ENCODE measurements at places on chromosomes 12 and 14. TPM values are rescaled to one million over a fixed set of nuclear protein-coding genes. Genes with fewer than 3 reads are reported as not detected.

The FGD4 gene
- total RNA-seq: 1.7 TPM

The ITPK1 gene
- 70.8 TPM for total RNA-seq

The RPS29 gene
- 1,969 TPM for total RNA-seq

The TAS2R20 gene
- total RNA-seq: 2.5 TPM

The FAIM2 gene
- total RNA-seq: 0.05 TPM

The CMKLR1 gene
- not detected for total RNA-seq

The SPTB gene
- total RNA-seq: 0.05 TPM

The GPR84 gene
- total RNA-seq: 1.8 TPM

The RPS6KA5 gene
- total RNA-seq: 21.4 TPM

The FAM186B gene
- 0.37 TPM for total RNA-seq

The GRIN2B gene
- total RNA-seq: not detected

The TUNAR gene
- total RNA-seq: not detected

The PNP gene
- total RNA-seq: 137 TPM

The GAS2L3 gene
- 3.4 TPM for total RNA-seq

The NPAS3 gene
- total RNA-seq: not detected

The AKAP6 gene
- total RNA-seq: 1.0 TPM

The SLC16A7 gene
- total RNA-seq: 29.1 TPM

The KLHL33 gene
- not detected for total RNA-seq

The GLIPR1L2 gene
- not detected for total RNA-seq

The TOMM20L gene
- total RNA-seq: not detected

The CISTR gene
- not detected for total RNA-seq

The OVCH1 gene
- total RNA-seq: not detected

The LALBA gene
- not detected for total RNA-seq

The C12orf54 gene
- not detected for total RNA-seq

The TAS2R8 gene
- total RNA-seq: not detected

The NFE2 gene
- not detected for total RNA-seq

The KRT3 gene
- not detected for total RNA-seq

The SLC17A8 gene
- not detected for total RNA-seq

The ZNF891 gene
- 2.0 TPM for total RNA-seq

The KCTD10 gene
- total RNA-seq: 54.4 TPM

The DTX3 gene
- total RNA-seq: 21.7 TPM

The LRRC43 gene
- 1.6 TPM for total RNA-seq

The REP15 gene
- total RNA-seq: 2.2 TPM

The NOS1 gene
- total RNA-seq: not detected

The COX8C gene
- total RNA-seq: not detected

The MYF6 gene
- total RNA-seq: not detected

The SLCO1B3 gene
- total RNA-seq: not detected

The NRL gene
- 1.8 TPM for total RNA-seq

The OR4E2 gene
- not detected for total RNA-seq

The SNRPF gene
- 77.2 TPM for total RNA-seq

The PYM1 gene
- total RNA-seq: 43.4 TPM

The P2RX2 gene
- total RNA-seq: not detected

The ZBTB39 gene
- total RNA-seq: 10.5 TPM

The SMCO3 gene
- total RNA-seq: not detected

The ST8SIA1 gene
- 0.39 TPM for total RNA-seq

The BTBD7 gene
- total RNA-seq: 17.9 TPM

The CLEC6A gene
- not detected for total RNA-seq

The DAAM1 gene
- 6.4 TPM for total RNA-seq

The ALX1 gene
- not detected for total RNA-seq

The PAPLN gene
- 0.75 TPM for total RNA-seq

The MTERF2 gene
- total RNA-seq: 2.3 TPM

The SCNN1A gene
- total RNA-seq: not detected

The CFAP251 gene
- 0.82 TPM for total RNA-seq

The DAO gene
- total RNA-seq: not detected

The RAD9B gene
- 0.41 TPM for total RNA-seq

All from activated T-helper 2 cell treated with anti-CD3 and anti-CD28 coated beads, Interferon-gamma antibody, Interleukin-2, Interleukin-4, amounts not matched to agents 10 μg/mL and 5 μg/mL and 100 μg/mL, durations not matched to agents 14 hours and 24 hours and 36 hours (primary cell).